SJCRH30 (cell line): ENCODE measurements at places on chromosomes 12 and 14. TPM values are rescaled to one million over a fixed set of nuclear protein-coding genes. Genes with fewer than 3 reads are reported as not detected.

SLC25A21 gene
- 0.45 and 1.0 TPM in 2 replicates for total RNA-seq

REP15 gene
- total RNA-seq: 1.6 and 2.2 TPM in 2 replicates

PRIMA1 gene
- not detected in 2 replicates for total RNA-seq

GRCh38 chr14:54353266-54353665 is 43.5 kb upstream of the CDKN3 start:
- no peak for DNase-seq

DNA sequence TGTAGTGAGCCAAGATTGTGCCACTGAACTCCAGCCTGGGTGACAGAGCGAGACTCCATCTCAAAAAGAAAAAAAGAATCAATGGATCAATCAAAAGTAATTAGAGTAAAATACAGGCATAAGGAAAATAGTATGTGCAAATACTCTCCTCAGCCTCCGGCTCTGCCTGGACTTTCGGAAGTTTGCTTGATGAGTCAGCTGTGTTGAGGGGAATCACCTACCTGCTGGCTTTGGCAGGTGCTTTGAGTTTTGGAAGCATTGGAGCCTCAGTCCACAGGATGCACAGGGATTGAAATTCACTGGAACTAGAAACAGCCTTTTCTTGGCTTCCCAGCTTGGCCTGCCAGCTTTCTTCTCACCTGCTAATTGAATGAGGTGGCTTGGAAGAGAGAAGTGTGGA is 268.2 kb downstream of the PCNX1 start:
- DNase-seq: no peak

DNA sequence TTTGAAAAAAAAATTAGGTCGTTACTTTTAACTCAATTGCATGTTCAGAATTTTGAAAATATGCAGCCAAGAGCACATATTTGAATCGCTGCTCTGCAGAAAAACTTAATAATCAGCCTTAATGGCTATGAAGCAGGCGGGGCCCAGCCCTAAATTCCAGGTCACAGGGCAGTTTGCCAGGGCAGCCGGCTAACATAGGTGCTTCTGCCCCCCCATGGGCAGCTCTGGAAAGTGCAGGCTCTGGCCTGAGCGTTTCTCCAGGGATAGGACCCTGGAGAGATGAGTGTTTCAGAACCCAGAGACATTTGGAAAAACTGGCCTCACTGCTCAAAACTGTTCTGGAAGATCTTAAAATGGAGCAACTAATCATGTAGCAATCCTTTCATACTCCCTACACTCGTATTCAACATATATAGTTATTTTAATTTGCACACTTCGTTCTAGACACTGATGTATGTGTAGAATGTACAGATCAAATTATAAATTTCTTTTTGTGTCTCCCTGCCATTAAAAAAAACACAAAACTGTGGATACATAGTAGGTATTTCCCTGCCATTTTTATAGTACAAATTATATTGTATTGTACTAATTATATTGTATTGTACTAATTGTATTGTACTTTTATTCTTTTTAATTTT is 26.0 kb upstream of the PTGR2 start:
- peak; percentile 93 for DNase-seq

DNA sequence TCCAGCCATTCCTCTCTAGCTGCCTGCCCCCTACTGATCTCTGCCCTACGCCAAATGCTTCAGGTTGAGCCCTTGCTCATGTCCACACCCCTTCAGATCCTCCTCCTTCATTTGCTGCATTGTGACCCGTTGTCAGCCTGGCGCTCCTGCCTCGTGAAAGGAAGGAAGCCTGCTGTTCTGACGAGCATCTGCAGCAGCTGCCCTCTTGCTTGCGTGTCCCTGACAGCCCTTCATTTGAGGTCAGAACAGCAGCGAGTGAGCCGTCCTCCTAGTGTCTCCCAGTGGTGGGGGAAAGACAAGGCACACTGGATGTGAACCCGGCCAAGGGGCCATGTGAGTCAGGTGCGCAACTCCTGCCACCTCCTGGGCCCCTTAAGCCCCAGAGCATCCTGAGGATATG is 3.0 kb upstream of the PIANP start:
- DNase-seq: peak; percentile 58

SERPINA9 gene
- total RNA-seq: not detected in 2 replicates

- DNase-seq: peak; percentile 0
These were observed 82.7 kb upstream of the SFSWAP start for GRCh38 chr12:131628023-131628740.

DNA sequence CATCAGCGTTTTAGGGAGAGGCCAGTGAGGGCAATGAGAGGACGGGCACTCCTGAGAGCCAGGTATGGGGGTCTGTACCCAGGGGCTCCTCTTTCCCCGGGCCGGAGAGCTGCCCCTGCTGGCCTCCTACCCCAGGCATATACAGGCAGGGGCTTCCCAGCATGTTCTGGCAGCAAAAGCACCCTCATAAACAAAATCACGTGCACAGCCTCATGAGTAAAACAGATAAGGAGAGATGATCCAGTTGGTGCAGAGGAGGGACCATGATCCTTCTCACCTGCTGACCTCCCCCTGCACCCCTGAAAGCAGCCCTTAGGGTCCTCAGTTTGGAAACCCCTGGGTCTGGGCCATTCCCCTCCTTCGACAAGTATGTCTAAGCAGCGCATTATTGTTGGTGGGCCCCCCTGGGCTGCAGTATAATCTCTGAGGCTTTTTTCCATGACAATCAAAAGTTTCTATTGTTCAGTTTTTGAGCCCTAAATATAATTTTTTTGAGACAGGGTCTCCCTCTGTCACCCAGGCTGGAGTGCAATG is 5.0 kb upstream of the KRT4 start:
- no peak for DNase-seq

GRCh38 chr14:103391048-103391447 is 5.8 kb downstream of the MARK3 start:
- peak; percentile 66 for DNase-seq

TOMM20L gene
- not detected in 2 replicates for total RNA-seq

FLRT2 gene
- total RNA-seq: 22.7 and 23.5 TPM in 2 replicates

BEGAIN gene
- 0.85 and 0.89 TPM in 2 replicates for total RNA-seq

GRCh38 chr12:121114806-121115205 is 17.9 kb upstream of the P2RX7 start:
- DNase-seq: no peak

DNA sequence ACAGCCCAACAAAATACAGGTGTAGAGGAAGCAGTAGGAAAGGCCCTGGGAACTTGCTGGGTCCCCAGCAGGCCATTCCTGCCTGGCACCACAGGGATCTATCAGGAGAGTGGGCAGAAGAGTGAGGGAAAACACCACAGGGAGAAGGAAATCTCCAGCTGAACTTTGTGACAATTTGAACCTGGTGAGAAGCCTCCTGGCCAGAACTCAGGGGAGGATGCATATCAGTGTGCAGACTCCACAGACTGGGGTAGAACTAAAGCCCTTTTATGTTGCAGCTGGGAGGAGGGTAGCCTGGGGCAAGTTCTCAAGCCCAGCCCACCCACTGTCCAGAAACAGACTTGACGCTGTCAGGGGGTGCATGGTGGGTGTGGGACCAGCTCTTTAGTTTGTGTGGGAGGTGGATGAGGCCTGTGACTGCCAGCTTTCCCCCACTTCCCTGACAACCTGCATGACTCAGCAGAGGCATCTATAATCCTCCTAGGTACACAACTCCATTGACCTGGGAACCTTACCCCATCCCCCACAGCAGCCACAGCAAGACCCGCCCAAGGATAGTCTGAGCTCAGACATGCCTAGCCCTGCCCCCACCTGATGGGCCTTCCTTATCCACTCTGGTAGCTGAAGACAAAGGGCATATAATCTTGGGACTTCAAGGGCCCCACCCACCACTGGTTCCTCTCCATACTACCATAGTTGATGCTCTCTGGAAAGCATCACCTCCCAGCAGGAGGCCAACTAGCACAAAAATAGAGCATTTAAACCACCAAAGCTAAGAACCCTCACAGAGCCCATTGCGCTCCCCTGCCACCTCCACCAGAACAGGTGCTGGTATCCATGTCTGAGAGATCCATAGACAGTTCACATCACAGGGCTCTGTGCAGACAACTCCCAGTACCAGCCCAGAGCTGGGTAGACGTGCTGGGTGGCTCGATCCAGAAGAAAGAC is 28.9 kb downstream of the PNN start:
- DNase-seq: no peak

DNA sequence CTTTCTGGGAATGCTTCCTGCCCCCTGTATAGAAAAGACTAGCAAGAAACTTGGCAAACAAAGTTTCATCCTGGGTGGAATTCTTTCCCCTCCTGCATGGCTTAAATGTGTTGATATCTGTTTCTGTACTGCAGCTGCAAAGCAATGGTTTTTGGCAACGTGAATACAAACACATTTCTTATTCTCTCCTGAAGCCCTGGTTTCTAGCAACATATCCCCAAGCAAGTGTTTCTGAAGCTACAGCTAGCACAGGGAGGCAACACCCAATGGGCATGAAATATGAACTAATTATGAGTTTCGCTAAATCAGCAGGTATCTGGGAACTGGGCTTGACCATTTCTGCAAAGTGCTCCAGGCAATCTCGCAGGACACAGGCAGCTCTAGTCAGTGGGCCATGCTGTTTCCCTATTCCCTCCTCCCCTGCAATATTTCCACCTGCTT is 392.3 kb upstream of the TMPO start:
- DNase-seq: no peak

DNA sequence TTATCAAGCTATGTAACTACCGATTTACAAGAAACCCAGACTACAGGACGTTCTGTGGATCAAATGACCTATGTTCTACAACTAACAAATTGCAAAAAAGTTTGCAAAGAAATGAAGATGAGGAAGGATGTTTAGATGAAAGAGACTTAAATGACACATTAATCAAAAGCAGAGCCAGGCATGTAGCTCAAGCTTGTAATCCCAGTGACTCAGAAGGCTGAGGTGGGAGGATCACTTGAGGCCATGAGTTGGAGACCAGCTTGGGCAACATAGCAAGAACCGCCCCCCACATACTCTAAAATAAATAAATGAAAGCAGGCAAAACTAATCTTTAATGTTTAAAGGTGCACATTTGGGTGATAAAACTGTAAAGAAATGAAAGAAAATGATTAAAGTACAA is 331.9 kb downstream of the BTG1 start:
- DNase-seq: no peak

- DNase-seq: no peak
These were observed 45.0 kb downstream of the AMN start for GRCh38 chr14:102967506-102967795.

DNA sequence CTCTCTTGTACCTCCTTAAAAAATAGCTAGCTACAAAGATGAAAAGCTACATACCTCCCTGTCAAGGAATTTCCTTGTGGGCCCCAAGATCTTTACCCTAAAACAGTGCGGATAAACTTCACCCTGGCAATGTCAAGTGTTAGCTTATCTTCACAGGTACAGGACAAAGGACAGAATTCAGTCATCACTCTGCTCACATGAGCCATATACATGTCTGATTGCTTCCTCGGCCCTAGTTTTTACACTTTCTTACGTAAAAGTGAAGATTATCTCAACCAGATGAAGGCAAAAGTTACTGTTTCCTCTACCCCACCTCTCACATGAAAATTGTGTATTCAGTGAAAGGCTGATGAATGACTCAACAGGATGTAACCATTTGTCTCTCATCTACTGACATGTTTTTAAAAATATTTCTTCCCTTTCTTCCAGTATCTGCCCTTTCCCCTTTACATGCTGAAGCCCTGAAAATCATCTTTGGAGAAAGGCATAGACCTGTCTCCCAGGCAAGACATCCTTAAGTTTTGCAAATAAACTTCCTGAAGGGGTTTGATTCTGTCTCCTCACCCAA is 890.1 kb downstream of the GALC start:
- DNase-seq: no peak

- no peak for DNase-seq
These were observed 54.1 kb upstream of the DIO3 start for GRCh38 chr14:101506926-101507835.

GRCh38 chr14:31252865-31253264 is 45.3 kb upstream of the HECTD1 start:
- no peak for DNase-seq

CACNA1C gene
- total RNA-seq: not detected in 2 replicates

- DNase-seq: no peak
These were observed 21.7 kb downstream of the GALNT16 start for GRCh38 chr14:69281450-69282169.

DAO gene
- not detected in 2 replicates for total RNA-seq

DNA sequence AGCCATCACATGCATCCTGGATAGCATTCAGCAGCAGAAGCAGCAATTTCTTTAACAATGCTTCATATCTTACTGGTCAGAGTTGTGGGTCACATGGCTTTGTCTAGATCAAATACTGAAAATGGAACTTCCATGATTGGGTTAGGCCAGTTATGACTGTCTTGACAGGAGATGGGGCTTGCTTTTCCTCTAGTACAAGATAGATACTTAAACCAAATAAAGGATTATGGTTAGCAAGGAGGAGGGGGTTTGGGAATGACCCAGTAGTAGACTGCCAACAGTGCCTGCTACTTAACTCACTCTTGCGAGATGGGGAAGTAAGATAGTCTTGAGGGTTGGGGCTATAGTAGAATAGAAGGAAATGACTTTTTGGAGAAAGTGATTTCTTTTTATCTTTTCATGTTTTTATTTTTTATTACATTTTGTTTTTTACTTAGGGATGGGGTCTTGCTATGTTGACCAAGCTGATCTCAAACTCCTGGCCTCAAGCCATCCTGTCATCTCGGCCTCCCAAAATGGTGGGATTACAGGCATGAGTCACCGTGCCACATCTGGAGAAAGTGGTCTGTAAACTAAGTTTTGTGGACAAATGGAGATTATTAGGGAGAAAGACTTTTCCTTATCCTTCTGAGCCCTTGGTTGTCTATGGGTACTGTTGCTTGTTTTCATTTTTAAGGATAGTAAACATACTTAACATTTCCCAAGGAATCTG is 37.6 kb downstream of the WNK1 start:
- no peak for DNase-seq

CLEC6A gene
- total RNA-seq: not detected in 2 replicates

PLA2G1B gene
- total RNA-seq: not detected in 2 replicates

DNA sequence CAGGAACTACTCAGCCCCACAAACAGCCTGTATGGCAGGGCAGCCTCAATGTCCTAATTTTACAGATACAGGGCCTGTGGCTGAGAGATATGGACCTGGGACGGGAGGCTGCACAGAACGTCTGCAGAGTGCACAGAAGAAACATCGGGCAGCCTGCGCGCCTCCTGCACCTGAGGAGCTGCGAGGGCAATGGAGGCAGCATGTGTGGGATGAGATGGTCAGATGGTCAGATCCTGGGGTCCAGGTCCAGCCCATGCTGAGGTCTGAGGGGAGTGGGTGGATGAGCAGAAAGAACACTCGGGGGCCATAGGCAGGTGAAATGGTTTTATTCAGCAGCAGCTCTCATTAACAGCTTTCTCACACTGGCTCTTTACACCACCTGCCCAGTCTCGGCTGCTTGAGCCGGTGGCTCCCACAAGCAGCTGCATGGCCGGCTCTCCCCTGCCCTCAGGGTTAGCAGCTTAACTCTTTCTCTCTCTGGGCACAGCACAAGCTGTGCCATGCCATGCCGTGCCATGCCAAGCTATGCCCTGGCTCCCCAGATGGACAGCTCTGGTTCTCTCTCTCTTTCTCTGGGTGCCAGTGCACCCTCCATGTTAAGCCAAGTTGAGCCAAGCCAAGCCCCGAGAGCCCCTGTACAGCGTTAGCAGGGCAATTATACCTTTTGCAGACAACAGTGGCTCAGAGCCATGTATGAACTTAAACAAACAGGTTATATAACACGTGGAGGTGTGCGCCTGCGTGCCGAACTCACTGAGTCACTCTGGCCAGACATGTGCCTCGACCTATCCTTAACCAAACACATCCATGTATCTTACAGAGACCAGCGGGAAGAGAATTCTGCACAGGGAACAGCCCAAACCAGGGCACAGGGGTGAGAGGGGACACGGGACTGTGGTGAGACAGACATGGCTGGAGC is 47.6 kb downstream of the RIMBP2 start:
- DNase-seq: no peak

CPNE6 gene
- total RNA-seq: not detected in 2 replicates

- no peak for DNase-seq
These were observed 5.7 kb downstream of the DENND5B start for GRCh38 chr12:31585271-31585670.

- DNase-seq: peak; percentile 24
These were observed 714 bp upstream of the PSMC6 start for GRCh38 chr14:52706286-52706685.
